Mesenteric fat pad (tissue), 1 donor: ENCODE measurements at places on chromosomes 4 and X. TPM values are rescaled to one million over a fixed set of nuclear protein-coding genes. Genes with fewer than 3 reads are reported as not detected.

The GAGE12J gene
- total RNA-seq, result not detected

The NR3C2 gene
- 7.1 TPM for total RNA-seq

The LGI2 gene
- 6.1 TPM for total RNA-seq

The TCEAL9 gene
- 48.1 TPM for total RNA-seq

The NMU gene
- not detected for total RNA-seq

The XAGE1B gene
- not detected for total RNA-seq

The SCD5 gene
- 4.7 TPM for total RNA-seq
